ENCODE measurements at places on chromosomes 2 and 18.

- no peak for DNase-seq
Measured at GRCh38 chr2:175914846-175915245, 87.2 kb downstream of the LNPK start.

DNA sequence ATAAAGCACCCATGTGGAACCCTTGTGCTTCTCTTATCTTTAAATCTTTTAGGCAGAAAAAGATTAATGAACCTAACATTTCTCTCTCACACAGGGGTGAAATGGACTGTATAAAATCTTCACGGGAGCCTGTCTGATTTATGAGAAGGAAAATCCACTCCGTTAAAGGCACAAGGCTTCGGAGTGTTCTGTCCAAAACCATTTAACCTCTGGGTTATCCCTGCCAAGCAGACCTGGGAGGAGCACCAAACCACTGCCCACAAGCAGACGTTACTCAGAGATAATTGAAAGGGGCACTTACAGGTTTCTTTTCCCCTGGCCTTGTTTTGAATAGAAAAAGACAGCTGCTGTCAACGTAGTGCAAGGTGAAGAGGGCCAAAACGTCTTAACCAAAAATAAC, 184.4 kb upstream of the DOK6 start:
- DNase-seq: no peak

GRCh38 chr2:102061962-102062795, 70.4 kb downstream of the IL1R2 start:
- peak; percentile 82 for DNase-seq

GRCh38 chr2:85663594-85664565, 4.1 kb downstream of the SFTPB start:
- no peak for DNase-seq

- no peak for DNase-seq
Measured at GRCh38 chr18:199214-199613, 40.9 kb downstream of the USP14 start.

- DNase-seq: no peak
Measured at GRCh38 chr2:148014616-148015015, 5.9 kb downstream of the ORC4 start.

DNA sequence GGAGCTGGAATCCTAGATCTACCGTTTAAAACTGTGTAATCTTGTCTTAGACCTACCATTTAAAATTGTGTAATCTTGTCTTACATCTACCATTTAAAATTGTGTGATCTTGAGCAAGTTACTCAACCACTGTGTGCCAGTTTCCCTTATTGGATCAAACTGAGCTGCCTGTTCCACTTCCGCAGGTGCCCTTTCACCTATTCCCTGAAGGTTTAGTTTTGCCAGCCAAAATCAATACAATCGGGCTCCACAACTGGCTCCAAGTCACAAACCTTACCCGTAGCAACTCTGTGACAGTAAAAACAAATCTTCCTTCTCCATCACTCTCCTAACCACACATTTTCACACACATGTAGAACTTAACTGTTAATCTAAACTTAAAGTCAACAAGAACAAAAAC, 20.1 kb downstream of the DOCK10 start:
- no peak for DNase-seq

DNA sequence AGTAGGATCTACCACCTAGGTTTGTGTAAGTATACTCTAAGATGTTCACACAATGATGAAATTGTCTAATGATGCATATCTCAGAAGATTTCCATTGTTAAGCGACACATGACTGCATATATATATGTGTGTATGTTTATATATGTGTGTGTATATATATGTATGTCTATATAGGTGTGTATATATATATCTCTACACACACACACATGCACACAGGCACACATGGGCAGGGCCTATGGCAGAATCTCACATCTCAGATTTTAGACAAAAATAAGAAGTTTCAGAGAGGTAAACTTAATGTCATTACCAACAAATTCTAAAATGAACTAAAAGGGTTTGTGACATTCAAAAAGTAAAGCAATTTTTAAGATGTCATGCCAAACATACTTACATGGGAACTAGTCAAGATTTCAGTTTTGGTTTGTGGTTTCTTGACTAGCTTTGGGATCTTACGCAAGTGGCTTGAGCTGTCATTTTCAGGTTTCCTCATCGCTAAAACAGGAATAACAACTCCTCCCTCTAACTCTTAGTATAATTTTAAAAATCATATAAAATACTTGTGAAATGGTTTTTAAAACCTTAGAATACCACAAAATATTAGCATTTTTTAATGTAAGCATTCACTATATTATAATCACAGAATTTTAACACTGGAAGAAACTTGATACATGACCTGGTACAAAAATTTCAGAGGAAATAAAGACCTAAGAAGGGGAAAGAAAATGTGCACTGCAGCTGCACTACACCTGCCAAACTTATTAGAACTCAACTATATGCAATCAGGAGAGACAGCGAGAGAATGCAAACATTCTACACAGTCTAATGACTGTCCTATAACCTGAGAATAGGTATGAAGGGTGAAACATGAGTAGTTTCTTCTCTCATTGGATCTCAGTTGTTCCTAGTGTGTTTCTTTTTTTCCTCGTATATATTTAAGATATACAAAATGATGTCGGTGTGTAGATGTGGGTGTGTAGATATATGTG, 75.7 kb downstream of the TTC21B start:
- no peak for DNase-seq

DNA sequence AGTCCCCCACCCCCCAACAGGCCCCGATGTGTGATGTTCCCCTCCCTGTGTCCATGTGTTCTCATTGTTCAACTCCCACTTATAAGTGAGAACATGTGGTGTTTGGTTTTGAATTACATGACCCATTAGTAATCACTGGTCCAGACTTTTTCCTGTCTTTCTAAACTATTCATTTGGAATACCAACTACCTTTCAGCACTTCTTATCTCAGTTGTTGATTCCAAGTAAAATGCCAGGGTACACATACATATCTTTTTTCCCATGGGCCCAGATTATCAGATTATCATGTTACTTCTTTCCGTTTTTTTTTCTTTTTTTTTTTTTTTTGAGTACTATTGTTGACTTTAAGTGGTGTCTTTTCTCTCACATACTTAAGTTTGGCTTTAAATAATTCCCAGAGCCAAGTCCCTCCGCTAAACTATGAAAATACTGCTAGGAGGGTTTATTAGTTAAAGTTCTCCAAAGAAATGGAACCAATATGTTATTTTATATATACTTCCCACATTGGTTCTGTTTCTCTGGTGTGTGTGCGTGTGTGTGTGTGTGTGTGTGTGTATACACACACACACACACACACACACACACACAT, 389.3 kb downstream of the IRS1 start:
- no peak for DNase-seq

GRCh38 chr2:72919414-72920317, 2.3 kb downstream of the EMX1 start:
- no peak for DNase-seq

DNA sequence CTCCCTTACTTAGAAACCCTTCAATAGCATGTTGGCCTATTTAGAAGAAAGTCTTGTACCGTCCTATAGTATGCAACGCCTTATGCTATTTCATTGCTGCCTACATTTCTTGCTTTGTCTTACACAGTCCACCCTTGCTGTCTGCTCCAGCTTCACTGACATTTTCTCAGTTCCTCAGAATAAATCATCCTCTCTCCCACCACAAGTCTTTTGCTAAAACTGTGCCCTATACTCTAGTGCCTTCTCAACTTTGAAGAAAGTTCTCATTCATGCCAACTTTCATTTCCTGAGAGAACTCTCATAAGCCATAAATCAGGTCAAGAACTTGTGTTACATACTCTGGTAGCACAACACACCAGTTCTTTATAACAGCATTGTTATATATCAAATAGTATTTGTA, 54.3 kb upstream of the COL3A1 start:
- no peak for DNase-seq

GRCh38 chr18:62420151-62420512, 95.0 kb downstream of the TNFRSF11A start:
- DNase-seq: no peak

DNA sequence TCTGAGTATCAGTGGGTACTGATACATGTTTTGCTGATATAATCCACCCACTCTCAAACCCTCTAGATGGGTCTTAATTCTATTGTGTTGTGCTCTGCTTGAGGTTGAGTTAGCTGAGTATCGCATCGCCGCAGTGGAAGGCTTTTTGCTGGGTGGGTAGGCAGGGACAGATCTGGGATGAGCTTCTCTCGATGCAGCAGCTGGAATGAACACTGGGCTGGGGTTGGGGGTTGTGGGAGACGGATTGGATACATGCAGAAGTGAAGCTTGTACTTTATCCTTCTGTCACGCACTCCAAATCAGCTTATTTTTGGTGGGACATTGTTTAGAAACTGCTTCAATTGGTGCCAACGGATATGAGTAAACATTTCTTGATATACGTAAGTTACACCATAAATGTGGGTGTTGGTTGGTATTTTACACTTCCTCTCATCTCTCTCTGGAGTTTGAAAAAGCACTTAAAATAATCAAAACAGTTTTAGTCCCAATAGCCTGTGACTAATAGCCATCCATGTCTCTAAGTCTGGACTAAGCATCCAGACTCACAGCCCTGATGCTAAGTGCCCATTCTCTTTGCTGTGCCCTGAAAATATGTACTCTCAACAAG, 107.1 kb downstream of the POLE4 start:
- no peak for DNase-seq

GRCh38 chr18:32470460-32470713, 295 bp downstream of the GAREM1 start:
- no peak for DNase-seq

DNA sequence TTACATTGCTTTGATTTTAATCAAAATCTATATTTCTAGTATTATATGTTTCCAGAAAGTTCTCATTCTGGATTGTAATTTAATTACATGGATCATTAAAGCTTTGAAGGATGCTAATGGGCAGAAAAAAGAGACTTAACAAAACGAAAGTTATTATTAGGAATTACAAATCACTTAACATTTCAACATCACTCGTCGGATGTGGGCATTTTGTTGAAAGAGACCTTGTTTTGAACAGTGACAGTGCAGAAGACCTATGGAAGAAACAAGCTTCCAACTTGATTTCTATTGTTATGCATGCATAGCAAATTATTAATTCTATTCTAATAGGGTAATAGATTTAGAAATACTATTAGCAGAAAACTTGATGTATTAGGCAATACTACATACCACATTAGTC, 31.4 kb upstream of the DARS1 start:
- DNase-seq: no peak

- DNase-seq: no peak
Measured at GRCh38 chr2:214401580-214401979, 9.3 kb upstream of the VWC2L start.

DNA sequence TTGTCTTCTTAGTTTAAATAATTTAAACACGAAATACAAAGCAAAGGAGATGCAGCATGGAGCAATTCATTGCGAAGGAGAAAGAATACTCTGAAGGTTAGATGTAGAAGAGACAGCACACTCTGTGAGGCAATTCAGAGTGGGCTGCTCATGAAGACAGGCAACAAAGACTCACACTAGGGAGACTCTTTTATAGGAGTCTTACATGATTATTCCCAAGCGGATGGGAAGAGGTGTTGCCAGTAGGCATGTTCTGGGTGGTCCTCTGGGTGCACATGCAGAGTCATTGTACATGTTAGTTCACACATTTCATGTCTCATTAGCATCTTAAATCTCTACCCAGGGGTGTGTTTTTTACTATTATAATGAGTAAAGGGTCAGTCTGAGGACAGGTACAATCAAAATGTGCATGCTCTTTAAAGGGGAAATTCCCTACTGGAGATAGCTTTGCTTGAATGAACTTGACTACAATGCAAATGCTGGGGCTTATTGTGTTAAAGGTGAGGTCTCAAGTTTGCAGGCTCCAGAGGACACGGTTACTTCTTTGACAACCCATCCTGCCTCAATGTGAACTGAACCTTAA, 275.5 kb downstream of the CDH19 start:
- no peak for DNase-seq

DNA sequence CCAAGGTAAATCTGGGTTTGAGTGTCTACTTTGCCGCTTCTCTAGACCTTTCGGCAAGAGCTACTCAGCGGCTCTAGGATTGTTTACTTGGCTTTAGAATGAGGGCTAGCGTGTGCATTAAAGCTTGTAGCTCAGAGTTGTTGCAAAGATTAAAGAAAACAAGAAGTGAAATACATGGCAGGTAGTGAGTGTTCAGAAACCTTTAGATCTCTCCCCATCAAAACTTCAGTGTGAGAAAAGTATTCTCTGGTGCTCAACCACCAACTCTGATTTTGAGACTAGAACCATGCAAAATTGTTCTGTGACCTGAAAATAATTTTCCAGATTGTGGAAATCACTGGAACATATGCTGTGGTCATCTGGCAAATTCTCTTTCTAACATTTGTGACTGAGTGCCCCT, 512.0 kb downstream of the CMPK2 start:
- DNase-seq: no peak

DNA sequence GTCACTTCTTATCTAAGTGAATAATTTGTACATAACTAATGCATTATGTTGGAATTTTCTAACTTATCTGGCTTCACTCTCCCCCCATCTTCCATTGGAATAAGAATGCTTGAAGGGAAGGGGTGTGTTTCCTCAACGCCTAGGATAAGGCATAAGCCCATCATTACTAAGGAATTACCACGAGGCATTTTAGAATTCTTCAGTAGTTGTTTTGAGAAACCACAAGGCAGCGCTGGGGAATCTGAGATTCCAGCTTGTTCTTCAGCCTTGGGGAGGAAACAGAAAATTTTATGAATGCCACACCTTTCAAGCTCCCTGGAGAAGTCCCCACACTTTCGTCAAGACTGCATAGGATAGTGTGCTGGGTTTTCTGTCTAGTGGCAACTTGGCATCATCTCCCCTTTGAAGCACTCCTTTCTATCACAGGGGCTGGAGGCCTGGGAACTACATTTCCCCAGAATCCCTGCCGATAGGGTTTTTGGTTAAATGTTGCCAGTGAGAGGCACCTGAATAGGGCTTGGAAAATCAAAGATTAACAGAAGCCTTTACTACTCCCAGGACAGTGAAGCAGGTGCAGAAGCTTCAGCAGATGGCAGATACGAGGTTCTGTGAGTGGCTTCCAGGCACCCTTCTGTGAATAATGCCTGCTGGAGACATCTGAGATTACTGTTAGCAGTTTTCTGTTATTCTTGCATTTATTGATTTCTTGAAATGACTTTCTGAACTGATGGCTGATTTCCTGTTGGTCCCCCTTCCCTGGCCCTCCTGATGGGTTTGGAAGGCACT, 192.7 kb upstream of the REV1 start:
- no peak for DNase-seq

DNA sequence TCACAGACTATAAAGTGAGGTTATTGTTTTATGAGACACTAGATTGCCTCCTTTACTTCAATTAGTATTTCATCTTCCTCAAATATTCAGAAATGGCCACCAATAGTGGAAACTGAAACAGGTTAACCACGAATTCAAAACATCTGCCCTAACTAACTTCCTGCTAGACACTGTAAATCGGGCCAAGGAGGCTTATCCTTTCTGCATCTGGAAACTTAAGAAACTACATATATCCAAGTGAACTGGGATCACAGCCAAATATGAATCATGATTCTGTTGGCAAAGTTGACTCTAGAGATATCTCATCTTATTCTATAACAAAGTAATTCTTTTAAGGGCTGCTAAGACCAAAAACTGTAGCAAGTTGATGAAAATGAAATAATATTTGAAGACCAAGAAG, 136.6 kb upstream of the ZC3H15 start:
- DNase-seq: no peak

Measured in left hindlimb (tissue), 1 donor.